H9 (cell line): ENCODE measurements at places on chromosomes 1 and 21.

- no peak for DNase-seq
These were observed 117.4 kb upstream of the RAB3GAP2 start for GRCh38 chr1:220389634-220390033.

- peak; percentile 78 for DNase-seq
These were observed 2.5 kb upstream of the APOBEC4 start for GRCh38 chr1:183655562-183656075.

GRCh38 chr1:59688976-59689375 is 125.8 kb upstream of the HOOK1 start:
- no peak for DNase-seq

- no peak for DNase-seq
These were observed 14.0 kb upstream of the JAM2 start for GRCh38 chr21:25625036-25625435.

GRCh38 chr1:226688808-226689207 is 50.3 kb downstream of the ITPKB start:
- no peak for DNase-seq

GRCh38 chr1:95249916-95250315 is 15.9 kb downstream of the RWDD3 start:
- DNase-seq = no peak

- no peak for DNase-seq
These were observed 22.6 kb upstream of the SIM2 start for GRCh38 chr21:36676039-36676950.

DNA sequence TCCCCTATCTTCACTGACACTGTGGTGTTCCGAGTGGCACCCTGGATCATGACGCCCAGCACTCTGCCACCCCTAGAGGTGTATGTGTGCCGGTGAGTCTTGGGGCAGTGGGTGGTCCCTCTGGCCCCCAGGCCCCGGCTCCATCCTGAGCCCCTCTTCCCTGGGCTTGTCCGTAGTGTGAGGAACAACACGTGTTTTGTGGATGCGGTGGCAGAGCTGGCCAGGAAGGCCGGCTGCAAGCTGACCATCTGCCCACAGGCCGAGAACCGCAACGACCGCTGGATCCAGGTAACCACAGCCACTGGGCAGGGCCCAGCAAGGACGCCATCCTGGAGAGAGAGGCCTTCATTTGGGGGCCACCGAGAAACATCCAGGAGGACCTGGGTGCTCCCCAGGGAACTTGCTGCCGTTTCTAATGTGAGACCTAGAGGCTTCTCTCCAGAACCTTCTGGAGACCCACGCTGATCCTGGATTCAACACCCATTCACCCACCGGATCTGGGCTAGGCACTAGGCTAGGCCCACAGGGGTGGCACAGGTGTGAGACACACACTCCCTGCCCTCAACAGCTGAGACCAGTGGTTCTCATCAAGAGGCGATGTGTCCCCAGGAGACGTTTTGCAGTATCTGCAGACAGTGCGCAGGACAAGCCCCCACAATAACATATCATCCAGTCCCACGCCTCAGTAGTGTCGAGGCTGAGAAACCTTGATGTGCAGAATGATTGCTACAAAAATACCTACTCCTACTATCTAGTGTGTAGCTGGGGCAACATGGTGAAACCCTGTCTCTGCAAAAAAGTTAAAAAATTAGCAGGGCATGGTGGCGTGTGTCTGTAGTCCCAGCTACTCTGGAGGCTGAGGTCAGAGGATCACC is 22.2 kb downstream of the PADI3 start:
- no peak for DNase-seq

- no peak for DNase-seq
These were observed 49.1 kb downstream of the GLIS1 start for GRCh38 chr1:53689736-53690326.

GRCh38 chr1:201268604-201269151 is 14.6 kb upstream of the PKP1 start:
- DNase-seq = no peak

DNA sequence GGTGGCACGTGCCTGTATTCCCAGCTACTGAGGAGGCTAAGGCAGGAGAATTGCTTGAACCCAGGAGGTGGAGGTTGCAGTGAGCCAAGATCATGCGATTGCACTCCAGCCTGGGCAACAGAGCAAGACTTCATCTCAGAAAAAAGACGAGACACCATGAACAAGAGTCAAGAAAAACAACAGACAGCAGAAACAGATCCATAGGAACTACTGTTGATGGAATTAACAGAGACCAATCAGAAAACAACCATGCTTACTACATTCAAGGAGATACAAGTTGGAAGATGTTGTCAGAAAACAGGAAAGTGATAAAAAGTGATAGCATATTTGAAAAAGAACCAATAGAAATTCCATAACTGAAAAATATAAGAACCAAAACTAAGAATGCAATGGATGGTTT is 19.3 kb upstream of the OTUD3 start:
- no peak for DNase-seq

DNA sequence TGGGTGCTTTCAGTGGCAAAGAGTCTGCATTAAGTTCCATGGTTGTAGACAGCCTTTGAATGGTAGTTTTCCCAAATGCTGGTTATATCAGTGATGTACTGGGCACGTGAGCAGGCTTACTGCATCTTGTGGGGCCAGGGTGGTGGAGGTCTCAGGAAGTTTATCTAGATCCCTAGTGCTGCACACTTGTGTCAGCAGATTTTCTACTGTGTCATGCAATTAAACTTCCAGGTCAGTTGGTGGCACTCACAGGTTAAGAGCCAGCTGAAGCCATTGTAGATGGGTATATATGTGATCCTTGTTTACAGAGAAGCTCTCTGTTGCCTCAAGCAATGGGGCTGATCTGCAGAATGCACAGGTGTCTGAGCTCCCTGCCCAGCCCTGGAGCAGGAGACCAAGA is 33.0 kb downstream of the FOXJ3 start:
- no peak for DNase-seq

DNA sequence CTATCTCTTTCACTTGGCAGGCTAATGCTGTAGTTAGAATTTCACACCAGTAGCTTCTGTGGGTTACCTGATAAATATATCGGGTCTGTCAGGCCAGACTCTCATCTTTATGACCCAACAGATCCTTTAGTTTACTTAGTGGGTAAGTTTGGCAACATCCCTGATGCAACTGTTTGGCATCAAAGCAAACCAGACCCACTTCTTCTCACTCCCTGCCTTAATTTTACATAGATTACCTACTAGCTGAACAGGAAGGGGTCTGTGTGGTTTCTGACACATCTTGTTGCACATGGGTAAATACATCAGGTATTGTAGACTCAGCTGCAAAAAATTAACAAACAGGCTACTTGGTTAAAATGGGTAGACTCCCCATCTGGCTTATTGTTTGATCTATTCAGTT is 3.2 kb upstream of the GUK1 start:
- no peak for DNase-seq
